ENCODE measurements at places on chromosomes 16 and 17.

- peak overlapping the region; percentile 50 for H3K27ac ChIP-seq
- H3K27me3 ChIP-seq: no peaks in the 10 kb centered on the region
- H3K36me3 ChIP-seq: no peaks in the 10 kb centered on the region
- DNase-seq: no peak
- no peak overlapping the region for H3K4me3 ChIP-seq
Observed at GRCh38 chr17:3534881-3535252, 22.7 kb downstream of the TRPV3 start.

DNA sequence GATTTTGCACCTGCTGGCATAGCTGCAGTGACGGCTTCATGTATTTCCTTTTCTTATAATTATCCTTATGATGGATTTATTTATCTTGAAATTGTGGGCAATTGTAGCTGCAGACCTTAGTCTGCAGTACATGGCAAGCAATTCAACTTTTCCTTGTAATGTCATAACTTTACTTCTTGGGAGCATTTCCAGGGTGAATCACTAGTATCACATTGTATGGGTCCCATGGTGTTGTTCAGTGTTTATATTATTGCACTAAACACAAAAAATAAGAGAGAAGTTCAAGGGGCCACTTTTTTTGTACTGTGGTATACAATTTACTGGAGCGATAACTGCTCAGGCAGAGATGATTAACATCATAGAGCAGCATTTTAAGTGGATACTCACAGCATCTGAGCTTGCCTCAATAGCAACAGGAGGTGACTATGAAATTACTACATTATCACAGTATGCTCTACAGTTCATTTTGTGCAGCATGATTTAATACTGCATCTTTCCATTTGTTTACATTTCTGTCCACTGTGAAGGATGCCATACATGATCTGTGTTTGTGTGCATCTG, 169.5 kb downstream of the STX8 start:
- H3K27me3 ChIP-seq: no peaks in the 10 kb centered on the region
- no peak overlapping the region for H3K27ac ChIP-seq
- peaks cover 20% of the 10 kb centered on the region for H3K4me1 ChIP-seq
- DNase-seq: no peak
- H3K4me3 ChIP-seq: no peak overlapping the region

DNA sequence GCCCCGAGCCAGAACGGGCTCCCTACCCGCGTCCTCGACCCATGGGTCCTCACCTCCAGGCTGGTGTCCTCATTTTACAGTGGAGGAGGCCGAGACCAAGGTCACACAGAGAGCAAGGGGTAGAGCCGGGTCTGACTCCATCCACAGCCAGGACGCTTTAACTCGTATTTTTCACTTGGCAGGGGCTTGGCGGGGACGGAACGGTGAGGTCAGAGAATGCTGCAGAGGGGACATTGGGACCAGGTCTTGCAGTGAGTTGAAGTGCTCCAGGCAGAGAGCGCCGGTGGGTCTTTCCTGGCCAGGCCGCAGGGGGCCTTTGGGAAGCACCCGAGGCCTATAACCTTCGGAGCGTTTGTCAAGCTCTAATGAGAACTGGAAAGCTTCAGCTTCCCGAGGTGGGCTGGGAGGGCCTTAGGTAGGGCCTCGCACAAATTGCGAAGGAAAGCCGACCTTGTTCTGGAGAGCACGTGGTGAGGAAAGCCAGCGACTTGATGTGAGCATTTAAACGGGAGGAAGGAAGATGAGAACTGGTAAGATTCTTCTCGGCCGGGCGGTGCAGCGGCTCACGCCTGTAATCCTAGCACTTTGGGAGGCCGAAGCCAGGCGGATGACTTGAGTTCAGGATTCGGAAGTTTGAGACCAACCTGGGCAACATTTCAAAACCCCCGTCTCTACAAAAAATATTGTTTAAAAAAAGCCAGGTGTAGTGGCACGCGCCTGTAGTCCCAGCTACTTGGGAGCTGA, 908 bp upstream of the CLUH start:
- no peaks in the 10 kb centered on the region for H3K27me3 ChIP-seq
- H3K4me3 ChIP-seq: peak overlapping the region; percentile 88
- no peak for DNase-seq
- peak overlapping the region; percentile 97 for H3K27ac ChIP-seq

DNA sequence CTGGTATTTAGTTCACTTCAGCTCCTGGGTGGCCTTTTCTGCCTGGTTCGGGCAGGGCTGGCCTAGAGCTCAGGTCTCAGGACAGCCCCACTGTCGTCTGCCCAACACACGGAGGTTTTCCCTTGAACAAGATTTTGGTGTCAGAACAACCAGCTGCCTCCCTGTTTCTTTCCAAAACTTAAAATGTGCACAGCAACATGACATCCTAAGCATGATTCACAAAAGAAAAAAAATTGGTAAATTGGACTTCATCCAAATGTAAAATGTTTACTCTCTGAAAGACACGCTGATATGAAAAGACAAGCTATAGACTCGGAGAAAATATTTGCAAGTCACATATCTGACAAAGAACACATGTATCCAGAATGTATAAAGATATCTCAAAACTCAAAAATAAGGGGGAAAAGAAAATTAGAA, 197.8 kb upstream of the CHMP6 start:
- H3K4me3 ChIP-seq: no peak overlapping the region
- no peaks in the 10 kb centered on the region for H3K36me3 ChIP-seq
- no peaks in the 10 kb centered on the region for H3K27me3 ChIP-seq
- peaks cover 53% of the 10 kb centered on the region for H3K4me1 ChIP-seq
- DNase-seq: no peak

DNA sequence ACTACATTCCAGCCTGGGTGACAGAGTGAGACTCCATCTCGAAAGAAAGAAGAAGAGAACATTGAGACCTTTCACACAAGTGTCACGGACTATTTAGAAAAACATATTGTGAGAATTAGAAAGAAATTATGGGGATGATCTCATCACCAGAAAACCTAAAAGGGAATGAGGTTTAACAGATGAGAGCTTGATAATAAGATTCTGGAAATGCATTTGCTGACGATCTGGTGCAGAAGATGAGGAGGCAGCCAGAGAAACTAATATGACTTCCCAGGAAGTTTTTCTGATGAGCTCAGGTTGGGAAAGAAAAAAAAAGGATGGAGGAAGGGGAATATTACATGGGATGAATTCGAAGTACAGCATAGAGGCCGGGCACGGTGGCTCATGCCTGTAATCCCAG, 10.8 kb upstream of the APOH start:
- H3K27me3 ChIP-seq: no peaks in the 10 kb centered on the region
- H3K4me3 ChIP-seq: no peak overlapping the region
- H3K36me3 ChIP-seq: no peaks in the 10 kb centered on the region
- no peaks in the 10 kb centered on the region for H3K4me1 ChIP-seq

DNA sequence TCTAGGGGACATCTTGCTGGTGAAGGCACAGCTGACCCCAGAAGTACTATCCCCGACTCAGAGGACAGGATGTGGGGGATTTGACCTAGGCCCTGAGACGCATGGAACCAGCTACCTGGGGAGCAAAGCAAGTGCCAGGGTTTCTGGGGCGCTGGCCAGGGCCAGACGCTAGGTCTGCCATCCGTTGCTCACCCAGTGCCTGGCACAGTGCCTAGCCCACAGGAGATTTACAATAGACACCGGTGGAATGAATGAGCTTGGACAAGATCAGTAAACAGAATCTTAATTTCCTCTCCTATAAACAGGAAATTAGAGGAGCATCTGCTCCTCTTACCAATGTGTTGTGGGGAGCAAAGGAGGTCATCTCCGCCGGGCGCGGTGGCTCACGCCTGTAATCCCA, 5.0 kb downstream of the RPRML start:
- no peak overlapping the region for H3K4me3 ChIP-seq
- no peak for DNase-seq
- H3K27me3 ChIP-seq: peaks cover 29% of the 10 kb centered on the region
- peaks cover 26% of the 10 kb centered on the region for H3K4me1 ChIP-seq

DNA sequence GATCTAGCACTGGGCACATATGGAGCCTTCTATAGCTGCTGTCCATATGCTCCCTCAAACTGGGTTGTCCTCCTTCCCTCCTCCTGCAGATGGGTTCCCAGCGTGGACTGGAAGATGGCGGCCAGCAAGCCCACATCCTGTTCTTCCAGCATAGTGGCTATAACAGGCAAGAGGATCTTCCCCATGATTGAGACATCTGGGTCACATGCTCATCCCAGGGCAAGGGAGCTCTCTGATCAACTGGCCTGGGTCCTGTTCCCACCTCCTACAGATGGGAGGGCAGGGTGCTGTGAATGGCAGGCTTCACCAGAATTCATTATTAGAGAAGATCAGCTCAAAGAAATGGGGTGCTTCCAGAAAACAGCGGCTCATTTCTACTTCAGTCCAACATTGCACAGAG, 210.2 kb downstream of the PARN start:
- no peak for DNase-seq
- no peaks in the 10 kb centered on the region for H3K27me3 ChIP-seq
- no peaks in the 10 kb centered on the region for H3K36me3 ChIP-seq
- peaks cover 44% of the 10 kb centered on the region for H3K4me1 ChIP-seq
- no peak overlapping the region for H3K4me3 ChIP-seq
- H3K27ac ChIP-seq: peak overlapping the region; percentile 87

GRCh38 chr16:78436846-78437245, 337.4 kb downstream of the WWOX start:
- no peak overlapping the region for H3K4me3 ChIP-seq
- H3K27me3 ChIP-seq: no peaks in the 10 kb centered on the region

- no peak for DNase-seq
- H3K4me1 ChIP-seq: peaks cover 98% of the 10 kb centered on the region
- H3K4me3 ChIP-seq: no peak overlapping the region
Observed at GRCh38 chr17:76440751-76441362, 12.1 kb downstream of the UBE2O start.

GRCh38 chr17:66200685-66201092, 8.8 kb upstream of the CEP112 start:
- H3K4me3 ChIP-seq: no peak overlapping the region
- H3K27ac ChIP-seq: no peak overlapping the region
- DNase-seq: no peak
- no peaks in the 10 kb centered on the region for H3K36me3 ChIP-seq
- no peaks in the 10 kb centered on the region for H3K27me3 ChIP-seq
- H3K4me1 ChIP-seq: no peaks in the 10 kb centered on the region

GRCh38 chr17:81508639-81509206, 3.9 kb downstream of the ACTG1 start:
- H3K27me3 ChIP-seq: no peaks in the 10 kb centered on the region
- H3K4me3 ChIP-seq: peak overlapping the region; percentile 93
- DNase-seq: no peak
- peaks cover 50% of the 10 kb centered on the region for H3K4me1 ChIP-seq
- peak overlapping the region; percentile 99 for H3K27ac ChIP-seq
- peaks cover 40% of the 10 kb centered on the region for H3K36me3 ChIP-seq

DNA sequence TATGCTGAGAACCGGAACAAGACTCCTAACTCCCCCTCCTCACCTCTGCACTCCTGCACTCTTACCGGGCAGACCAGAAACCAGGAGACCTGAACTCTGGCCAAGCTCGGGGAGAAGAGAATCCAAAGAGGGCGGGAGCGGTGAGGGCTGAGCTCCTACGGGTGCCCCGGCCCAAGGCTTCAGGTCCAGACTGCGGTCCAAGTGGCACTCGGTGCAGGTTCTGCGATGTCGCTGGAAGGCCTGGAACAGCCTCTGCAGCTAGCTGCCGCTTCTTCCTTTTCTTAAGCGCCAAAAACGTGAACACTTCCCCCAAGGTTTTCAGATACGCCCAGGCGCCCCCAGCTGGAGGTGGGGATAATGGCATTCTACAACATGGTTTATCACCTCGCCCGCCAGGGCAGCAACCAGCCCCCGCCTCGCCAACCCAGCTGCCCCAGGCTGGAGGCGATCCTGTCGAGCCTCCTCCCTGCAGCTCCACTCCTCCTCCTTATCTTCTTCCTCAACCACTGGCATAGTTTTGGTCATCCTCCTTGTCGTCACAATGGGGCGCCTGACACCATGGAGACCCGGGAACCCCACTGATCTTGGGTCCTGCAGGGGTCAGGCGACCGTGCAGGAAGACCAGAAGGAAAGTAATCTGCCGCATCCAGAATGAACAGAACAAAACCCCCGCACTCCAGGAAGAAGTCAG, 1735.9 kb downstream of the TP53TG3F start:
- no peaks in the 10 kb centered on the region for H3K4me1 ChIP-seq
- no peak for DNase-seq
- H3K4me3 ChIP-seq: no peak overlapping the region
- H3K27me3 ChIP-seq: peaks cover 20% of the 10 kb centered on the region
- no peak overlapping the region for H3K27ac ChIP-seq

DNA sequence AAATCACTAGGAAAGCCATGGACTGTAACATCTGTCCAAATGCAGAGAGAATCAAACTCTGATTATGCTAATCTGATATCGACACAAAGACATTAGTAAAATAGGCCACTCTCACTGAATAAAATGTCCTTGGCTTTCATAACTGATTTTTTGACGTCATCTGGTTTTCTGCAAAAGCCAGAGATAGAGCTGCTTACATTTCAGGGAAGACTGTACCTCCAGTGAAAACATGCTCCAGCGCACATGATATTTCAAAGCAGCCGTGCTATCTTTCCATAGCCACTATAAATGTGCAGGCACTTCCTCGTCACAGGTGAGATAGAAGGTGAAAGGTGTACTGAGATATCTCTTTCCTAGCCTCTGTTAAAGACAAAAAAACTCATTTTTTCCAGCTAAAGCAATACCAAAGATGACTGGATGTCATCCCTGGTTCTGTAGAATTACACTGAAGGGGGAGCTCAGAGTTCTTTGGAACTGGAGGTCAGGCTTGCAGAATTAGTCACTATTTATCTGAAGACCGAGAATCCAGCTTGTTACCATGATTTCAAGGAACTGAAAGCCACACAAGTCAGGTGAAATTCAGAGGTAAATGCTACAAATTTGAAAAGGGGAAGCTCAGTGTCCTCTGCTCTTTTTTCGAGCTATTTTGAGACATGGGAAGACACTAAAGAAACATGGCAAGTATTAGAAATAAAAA, 249.5 kb downstream of the CA10 start:
- DNase-seq: no peak
- peaks cover 17% of the 10 kb centered on the region for H3K27me3 ChIP-seq
- H3K36me3 ChIP-seq: no peaks in the 10 kb centered on the region
- H3K4me1 ChIP-seq: no peaks in the 10 kb centered on the region

- no peak overlapping the region for H3K27ac ChIP-seq
- no peak overlapping the region for H3K4me3 ChIP-seq
- H3K36me3 ChIP-seq: peaks cover 31% of the 10 kb centered on the region
- peaks cover 5% of the 10 kb centered on the region for H3K4me1 ChIP-seq
- no peaks in the 10 kb centered on the region for H3K27me3 ChIP-seq
Observed at GRCh38 chr16:11073407-11073999, 129.1 kb downstream of the CLEC16A start.
